ENCODE measurements at places on chromosomes 4 and X. TPM values are rescaled to one million over a fixed set of nuclear protein-coding genes. Genes with fewer than 3 reads are reported as not detected.

UGT2B17 gene
- total RNA-seq = not detected

ASMT gene
- 1.4 TPM for total RNA-seq

IL9R gene
- 0.28 TPM for total RNA-seq

TEC gene
- total RNA-seq = 2.3 TPM

SOD3 gene
- 5.5 TPM for total RNA-seq

EMCN gene
- not detected for total RNA-seq

CTAG2 gene
- not detected for total RNA-seq

FGFBP2 gene
- total RNA-seq = not detected

HOPX gene
- total RNA-seq = not detected

UGT2B7 gene
- total RNA-seq = not detected

ETNPPL gene
- total RNA-seq = 3.9 TPM

RXFP1 gene
- total RNA-seq = 0.56 TPM

PDLIM3 gene
- 7.6 TPM for total RNA-seq

XK gene
- 1.1 TPM for total RNA-seq

TCEAL2 gene
- 15.1 TPM for total RNA-seq

OPRPN gene
- total RNA-seq = not detected

DGKK gene
- total RNA-seq = 19.2 TPM

AFF2 gene
- 7.3 TPM for total RNA-seq

GPR34 gene
- total RNA-seq = not detected

NDNF gene
- 1.6 TPM for total RNA-seq

CTAG1A gene
- total RNA-seq = not detected

GPRASP2 gene
- 19.1 TPM for total RNA-seq

C4orf50 gene
- 0.23 TPM for total RNA-seq

TRAM1L1 gene
- total RNA-seq = 1.2 TPM

NUDT10 gene
- 23.8 TPM for total RNA-seq

ASB9 gene
- total RNA-seq = not detected

FAM184B gene
- total RNA-seq = 0.46 TPM

AREG gene
- total RNA-seq = not detected

AMTN gene
- not detected for total RNA-seq

SMIM10 gene
- total RNA-seq = 2.3 TPM

ADGRG4 gene
- not detected for total RNA-seq

FAM156B gene
- 9.1 TPM for total RNA-seq

TBC1D19 gene
- total RNA-seq = 3.5 TPM

ARR3 gene
- total RNA-seq = not detected

FAM200B gene
- 21.9 TPM for total RNA-seq

GIMD1 gene
- total RNA-seq = not detected

XPNPEP2 gene
- total RNA-seq = 0.25 TPM

ZNF732 gene
- 35.7 TPM for total RNA-seq

NHS gene
- 6.7 TPM for total RNA-seq

GPC3 gene
- 71.9 TPM for total RNA-seq

RIBC1 gene
- 0.97 TPM for total RNA-seq

MTCP1 gene
- 18.3 TPM for total RNA-seq

UCP1 gene
- total RNA-seq = 0.29 TPM

BEX5 gene
- 12.0 TPM for total RNA-seq

FLNA gene
- total RNA-seq = 957 TPM

STPG2 gene
- total RNA-seq = not detected

FUNDC1 gene
- total RNA-seq = 22.7 TPM

ODAPH gene
- total RNA-seq = not detected

MTNR1A gene
- total RNA-seq = 0.50 TPM

GRPR gene
- 18.5 TPM for total RNA-seq

AVPR2 gene
- total RNA-seq = not detected

NR0B1 gene
- 0.15 TPM for total RNA-seq

OTC gene
- total RNA-seq = not detected

TMEM31 gene
- not detected for total RNA-seq

VCX3B gene
- not detected for total RNA-seq

SLITRK4 gene
- total RNA-seq = 8.2 TPM

UBA6 gene
- 78.0 TPM for total RNA-seq

MPC1L gene
- total RNA-seq = not detected

Data from H1 (cell line).